ENCODE measurements at places on chromosomes 4 and X. TPM values are rescaled to one million over a fixed set of nuclear protein-coding genes. Genes with fewer than 3 reads are reported as not detected.

GRCh38 chrX:2627272-2627867 lies 63.7 kb upstream of the CD99 start:
- DNase-seq = peak; percentile 60

DNA sequence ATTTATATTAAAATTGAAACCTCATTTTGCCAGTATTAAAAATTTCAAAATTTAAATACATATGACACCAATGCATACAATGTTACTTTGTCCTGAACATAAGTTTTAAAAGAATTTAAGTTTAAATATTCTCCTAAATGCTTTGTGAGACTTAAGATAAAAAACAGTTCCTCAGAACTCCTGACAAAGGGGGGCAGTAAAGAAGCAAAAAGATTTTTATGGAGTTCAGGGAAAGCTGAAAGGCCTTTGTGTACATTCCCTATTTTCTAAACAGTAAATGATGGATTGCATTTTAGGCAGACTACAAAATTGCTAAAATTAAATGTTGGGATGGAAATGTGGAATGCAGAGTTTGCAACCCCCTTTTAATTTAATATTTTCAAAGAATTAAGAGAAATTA lies 81.7 kb downstream of the SNCA start:
- no peak for DNase-seq

DNA sequence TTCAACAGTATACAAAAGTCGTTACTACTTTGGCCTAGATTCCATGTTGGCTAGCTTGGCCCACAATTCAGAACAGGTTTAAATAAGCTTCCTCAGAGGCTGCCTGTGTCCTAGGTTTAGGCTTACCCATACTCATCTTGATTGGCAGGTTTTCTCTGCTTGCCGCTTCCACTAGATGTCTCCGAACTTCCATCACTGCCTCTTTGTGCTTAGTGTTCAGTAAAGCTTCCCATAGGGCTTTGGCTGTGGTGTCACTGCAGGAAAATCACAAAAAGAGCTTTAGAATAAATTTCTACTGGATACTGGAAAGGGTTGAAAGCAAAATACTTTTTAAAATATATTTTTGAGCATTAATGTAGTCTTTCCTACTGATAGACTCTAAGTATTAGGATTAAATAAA lies 52.4 kb downstream of the SCFD2 start:
- DNase-seq = peak; percentile 8

- no peak for DNase-seq
Measured at GRCh38 chr4:102151696-102152095, 193.6 kb downstream of the SLC39A8 start.

- DNase-seq = no peak
Measured at GRCh38 chr4:604131-604530, 21.2 kb upstream of the PDE6B start.

MAGEA4 gene
- not detected for polyA plus RNA-seq
